Adrenal gland (tissue), 19 donors: ENCODE measurements at places on chromosomes 2 and 18. TPM values are rescaled to one million over a fixed set of nuclear protein-coding genes. Genes with fewer than 3 reads are reported as not detected.

ALPI gene
- not detected for polyA plus RNA-seq

IL1F10 gene
- not detected for polyA plus RNA-seq

WNT10A gene
- polyA plus RNA-seq: not detected

CTAGE1 gene
- polyA plus RNA-seq: not detected

LRRC30 gene
- polyA plus RNA-seq: not detected

KIF5C gene
- polyA plus RNA-seq: 16.0 TPM

TTN gene
- 4.3 TPM for polyA plus RNA-seq

LINC00305 gene
- not detected for polyA plus RNA-seq

GMPPA gene
- polyA plus RNA-seq: 36.8 TPM

HNRNPA3 gene
- polyA plus RNA-seq: 212 TPM

LYPD6B gene
- 0.98 TPM for polyA plus RNA-seq

PLGLB1 gene
- 3.1 TPM for polyA plus RNA-seq

UGT1A5 gene
- polyA plus RNA-seq: not detected

GRCh38 chr2:48332286-48332685, 197.7 kb upstream of the STON1 start:
- DNase-seq: no peak

DNA sequence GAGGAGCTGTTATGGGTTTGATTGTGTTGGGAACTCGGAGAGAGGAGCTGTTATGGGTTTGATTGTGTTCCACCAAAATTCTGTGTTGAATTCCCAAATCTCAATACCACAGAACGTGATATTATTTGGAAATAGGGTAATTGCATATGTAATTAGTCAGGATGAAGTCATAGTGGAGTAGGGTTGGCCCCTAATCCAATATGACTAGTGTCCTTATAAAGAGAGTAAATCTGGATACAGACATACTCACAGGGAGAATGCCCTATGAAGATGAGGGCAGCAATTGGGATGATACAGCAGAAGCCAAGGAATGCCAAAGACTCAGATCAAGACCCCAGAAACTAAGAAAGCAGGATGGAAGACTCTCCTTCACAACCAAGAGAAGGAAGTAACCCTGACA, 1023.2 kb upstream of the ZEB2 start:
- DNase-seq: no peak

GRCh38 chr2:42653039-42653438, 84.6 kb downstream of the MTA3 start:
- no peak for DNase-seq

- no peak for DNase-seq
Measured at GRCh38 chr2:112699984-112700667, 20.7 kb upstream of the NT5DC4 start.

DNA sequence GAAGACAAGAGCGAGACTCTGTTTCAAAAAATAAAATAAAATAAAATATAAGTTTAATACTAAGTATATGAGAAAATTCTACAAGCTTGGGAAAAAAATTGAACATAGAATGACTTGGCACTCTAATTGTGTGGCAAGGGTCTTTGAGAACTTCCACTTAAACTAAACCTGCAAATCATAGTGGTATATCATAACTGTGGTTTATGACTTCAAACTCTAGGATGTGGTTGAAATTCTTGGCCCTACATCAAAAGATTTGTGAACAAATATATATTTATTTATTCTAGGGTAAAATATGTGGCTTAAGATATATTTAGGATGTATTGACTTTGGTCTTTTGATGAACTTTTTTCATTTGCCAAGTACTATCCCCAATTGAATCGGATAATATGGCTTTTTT, 3.1 kb upstream of the FAM171B start:
- DNase-seq: no peak

DNA sequence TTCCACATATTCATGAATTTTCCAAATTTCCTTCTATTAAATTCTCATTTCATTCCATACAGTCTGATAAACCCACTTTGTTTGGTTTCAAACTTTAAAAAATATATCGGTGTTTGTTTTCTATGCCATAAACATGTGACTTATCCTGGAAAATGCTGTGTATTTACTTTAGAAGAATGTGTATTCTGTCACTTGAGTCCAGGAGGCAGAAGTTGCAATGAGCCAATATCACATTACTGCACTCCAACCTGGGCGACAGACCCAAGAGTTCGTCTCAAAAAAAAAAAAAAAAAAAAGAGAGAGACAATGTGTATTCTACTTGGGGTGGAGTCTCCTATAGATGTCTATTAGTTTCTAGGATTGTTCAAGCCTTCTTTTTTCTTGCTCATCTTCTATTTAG, 31.8 kb downstream of the MBD5 start:
- DNase-seq: no peak

GRCh38 chr2:43443282-43443681, 152.6 kb downstream of the THADA start:
- no peak for DNase-seq

DNA sequence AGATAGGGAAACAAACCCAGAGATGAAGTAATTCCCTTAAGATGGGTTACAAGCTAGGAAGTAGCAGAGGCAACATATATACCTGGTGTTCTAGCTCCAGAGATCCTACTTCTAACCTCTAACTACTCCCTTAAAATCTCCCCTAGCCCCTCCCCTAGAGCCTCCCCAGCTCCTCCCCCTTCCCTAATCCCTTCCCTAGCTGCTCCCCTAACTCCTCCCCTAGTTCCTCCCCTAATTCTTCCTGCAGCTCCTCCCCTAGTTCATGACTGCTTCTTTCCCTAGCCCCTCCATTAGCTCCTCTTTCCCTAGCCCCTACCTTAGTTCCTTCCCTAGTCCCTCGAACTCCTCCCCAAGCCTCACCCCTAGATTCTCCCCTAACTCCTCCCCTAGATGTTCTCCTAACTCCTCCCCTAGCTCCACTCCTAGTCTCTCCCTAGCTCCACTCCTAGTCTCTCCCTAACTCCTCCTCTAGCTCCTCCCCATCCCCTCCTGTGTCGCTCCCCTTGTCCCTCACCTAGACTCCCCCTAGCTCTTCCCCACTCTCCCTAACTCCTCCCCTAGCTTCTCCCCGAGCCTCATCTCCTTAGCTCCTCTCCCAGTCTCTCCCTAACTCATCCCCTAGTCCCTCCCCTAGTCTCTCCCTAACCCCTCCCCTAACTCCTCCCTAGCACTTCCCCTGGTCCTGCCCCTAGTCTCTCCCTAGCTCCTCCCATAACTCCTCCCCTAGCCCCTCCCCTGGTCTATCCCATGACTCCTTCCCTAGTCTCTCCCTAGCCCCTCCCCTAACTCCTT, 108.9 kb downstream of the CD226 start:
- no peak for DNase-seq

GRCh38 chr2:181857483-181857882, 34.0 kb upstream of the ITPRID2 start:
- DNase-seq: no peak

DNA sequence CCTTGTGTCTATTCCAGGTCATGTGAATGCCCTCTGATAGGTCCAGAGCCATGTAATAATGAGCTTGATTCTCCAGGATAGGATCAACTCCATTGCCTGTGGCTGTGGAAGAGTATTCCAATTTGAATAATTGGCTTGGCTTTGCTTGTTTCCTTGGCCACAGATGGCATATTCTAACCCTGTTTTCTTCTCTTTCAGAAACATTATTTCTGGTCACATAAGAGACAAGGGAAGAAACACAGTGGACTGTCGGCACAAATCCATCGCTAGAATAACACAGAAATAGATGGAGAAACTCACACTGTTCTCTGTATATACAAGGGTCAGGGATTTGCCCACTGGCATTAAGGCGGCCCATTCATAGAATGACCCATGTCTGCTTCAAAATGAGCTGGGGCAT, 278.4 kb upstream of the CCDC68 start:
- no peak for DNase-seq

- DNase-seq: no peak
Measured at GRCh38 chr2:174085781-174086180, 120.6 kb upstream of the SP3 start.

GRCh38 chr2:122927197-122927596, 1097.9 kb upstream of the CNTNAP5 start:
- DNase-seq: no peak

DNA sequence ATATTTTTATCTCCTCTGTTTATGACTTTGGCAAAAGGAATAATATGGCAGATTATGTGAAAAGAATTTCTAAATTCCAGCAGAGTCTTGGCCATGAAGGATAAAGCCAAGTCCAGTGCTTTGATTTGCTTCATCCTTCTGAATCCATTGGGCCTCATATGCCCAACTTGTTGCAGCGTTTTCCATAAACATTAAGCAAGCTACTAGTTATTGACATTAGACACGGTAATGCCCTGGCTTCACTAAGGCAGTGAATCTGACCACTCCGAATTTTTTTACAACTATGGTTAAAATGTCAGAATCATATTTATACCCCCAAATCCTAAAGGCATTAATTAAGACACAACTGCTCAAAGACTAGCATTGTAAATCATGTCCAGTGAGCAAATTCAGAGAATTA, 79.8 kb downstream of the MAPRE2 start:
- no peak for DNase-seq

GRCh38 chr18:25016666-25017065, 335.3 kb downstream of the ZNF521 start:
- DNase-seq: no peak

- DNase-seq: no peak
Measured at GRCh38 chr2:231168460-231169139, 29.8 kb upstream of the ARMC9 start.

DNA sequence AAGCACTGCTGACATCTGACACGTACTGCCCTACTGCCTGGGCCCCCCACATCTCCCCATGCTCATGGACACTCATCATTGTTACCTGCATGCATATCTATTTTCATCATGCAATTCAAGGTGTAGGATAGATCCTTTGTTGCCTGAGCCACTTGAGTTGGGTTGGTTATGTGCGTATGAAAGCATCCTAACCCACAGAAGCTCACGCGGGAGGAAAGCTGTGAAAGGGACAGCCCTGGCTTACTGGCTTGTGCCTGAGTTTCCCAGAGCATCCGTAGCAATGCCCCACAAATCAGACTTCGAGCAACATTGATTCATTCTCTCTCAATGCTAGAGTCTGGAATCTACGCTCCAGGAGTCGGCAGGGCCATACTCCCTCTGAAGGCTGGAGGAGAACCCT, 285.5 kb downstream of the PHLPP1 start:
- DNase-seq: no peak

DNA sequence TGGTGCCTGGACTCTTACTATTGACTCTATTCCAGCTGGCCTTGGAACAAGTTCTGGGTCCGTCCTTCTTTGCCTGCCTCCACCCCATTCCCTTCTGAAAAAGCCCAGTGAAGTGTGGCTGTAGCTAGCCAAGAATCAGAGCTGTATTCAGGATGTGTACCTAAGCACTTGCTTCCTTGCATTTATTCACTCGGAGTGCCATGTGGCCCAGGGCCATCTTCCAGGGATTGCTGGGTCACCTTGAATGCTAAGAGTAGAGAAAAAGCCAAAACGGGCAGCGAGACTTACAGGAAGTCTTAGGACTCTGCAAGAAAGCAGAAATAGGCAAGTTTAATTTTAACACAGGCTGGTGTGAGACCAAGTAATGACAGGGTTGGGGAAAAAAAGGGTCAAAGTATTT, 4.1 kb downstream of the ITGA6 start:
- no peak for DNase-seq

GRCh38 chr2:75790121-75790813, 79.6 kb upstream of the GCFC2 start:
- DNase-seq: no peak

DNA sequence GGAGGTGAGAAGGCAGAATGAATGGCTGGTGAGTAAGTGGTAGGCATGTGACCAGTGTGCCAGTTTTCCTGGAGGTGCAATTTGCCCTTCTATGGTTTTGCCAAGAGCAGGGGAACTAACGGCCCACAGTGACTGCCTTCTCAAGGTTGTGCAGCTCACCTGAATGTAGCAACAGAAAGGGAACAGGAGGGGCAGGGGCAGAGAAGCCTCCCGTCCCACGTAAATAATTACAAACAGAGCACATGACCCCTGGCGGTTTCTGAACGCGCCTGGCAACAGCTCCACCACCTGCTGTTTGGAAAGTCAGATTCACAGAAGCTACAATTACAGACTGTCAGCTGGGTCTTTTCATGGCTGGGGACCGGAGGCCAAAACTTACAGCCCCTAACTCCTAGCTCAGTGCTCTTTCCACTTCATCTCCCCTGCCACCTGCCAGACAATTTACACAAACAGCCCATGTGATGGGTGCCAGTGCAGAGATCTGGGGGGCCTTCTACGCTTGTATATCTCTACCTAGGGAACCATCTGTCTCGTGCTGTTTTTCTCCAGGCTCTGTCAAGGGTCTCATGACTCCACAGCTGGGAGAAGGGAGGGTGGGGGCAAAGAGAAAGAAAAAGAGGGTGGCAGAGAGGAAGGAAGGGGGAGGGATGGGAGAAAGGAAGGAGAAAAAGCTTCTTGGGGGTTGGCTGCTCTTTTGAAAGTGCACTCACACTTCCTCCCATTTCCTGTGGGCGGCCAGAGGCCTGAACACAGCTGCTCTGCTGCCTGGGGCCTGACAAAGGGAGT, 69.6 kb downstream of the POLR1A start:
- peak; percentile 68 for DNase-seq

GRCh38 chr2:99569386-99569785, 79.6 kb upstream of the REV1 start:
- DNase-seq: no peak

- DNase-seq: no peak
Measured at GRCh38 chr18:73101977-73102376, 234.2 kb upstream of the NETO1 start.

GRCh38 chr2:6934758-6935651, 17.8 kb downstream of the RNF144A start:
- peak; percentile 13 for DNase-seq

- DNase-seq: peak; percentile 6
Measured at GRCh38 chr18:79509536-79509930, 113.8 kb downstream of the NFATC1 start.

GRCh38 chr2:164920430-164920829, 34.9 kb downstream of the SLC38A11 start:
- DNase-seq: peak; percentile 38

DNA sequence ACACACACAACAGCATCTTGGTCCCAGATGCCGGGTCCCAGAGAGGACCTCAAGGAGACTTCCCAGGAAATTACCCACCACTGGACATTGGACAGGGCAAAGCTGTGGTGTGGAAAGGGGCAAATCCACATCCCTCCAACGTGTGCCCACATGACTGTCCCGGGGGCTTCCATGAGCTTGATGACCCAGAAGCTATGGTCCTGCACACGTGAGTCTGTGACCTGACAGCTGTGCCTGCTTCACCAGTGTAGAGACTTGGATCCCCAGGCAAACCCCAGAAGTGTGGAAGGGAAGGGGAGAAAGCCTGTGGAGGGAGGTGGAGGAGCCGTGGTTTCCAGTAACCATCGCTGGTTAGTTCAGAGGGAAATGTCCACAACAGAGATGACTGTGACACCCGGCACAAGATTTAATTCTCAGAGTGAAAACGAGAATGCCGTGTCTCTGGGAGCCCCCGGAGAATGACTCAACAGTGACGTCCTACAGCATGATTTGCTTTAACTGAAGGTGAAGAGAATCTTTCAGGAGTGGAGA, 19.1 kb upstream of the GPR55 start:
- DNase-seq: no peak
